ENCODE measurements at places on chromosomes 4 and X.

GRCh38 chr4:41934514-41934900, 722 bp upstream of the TMEM33 start:
- no peak for DNase-seq

DNA sequence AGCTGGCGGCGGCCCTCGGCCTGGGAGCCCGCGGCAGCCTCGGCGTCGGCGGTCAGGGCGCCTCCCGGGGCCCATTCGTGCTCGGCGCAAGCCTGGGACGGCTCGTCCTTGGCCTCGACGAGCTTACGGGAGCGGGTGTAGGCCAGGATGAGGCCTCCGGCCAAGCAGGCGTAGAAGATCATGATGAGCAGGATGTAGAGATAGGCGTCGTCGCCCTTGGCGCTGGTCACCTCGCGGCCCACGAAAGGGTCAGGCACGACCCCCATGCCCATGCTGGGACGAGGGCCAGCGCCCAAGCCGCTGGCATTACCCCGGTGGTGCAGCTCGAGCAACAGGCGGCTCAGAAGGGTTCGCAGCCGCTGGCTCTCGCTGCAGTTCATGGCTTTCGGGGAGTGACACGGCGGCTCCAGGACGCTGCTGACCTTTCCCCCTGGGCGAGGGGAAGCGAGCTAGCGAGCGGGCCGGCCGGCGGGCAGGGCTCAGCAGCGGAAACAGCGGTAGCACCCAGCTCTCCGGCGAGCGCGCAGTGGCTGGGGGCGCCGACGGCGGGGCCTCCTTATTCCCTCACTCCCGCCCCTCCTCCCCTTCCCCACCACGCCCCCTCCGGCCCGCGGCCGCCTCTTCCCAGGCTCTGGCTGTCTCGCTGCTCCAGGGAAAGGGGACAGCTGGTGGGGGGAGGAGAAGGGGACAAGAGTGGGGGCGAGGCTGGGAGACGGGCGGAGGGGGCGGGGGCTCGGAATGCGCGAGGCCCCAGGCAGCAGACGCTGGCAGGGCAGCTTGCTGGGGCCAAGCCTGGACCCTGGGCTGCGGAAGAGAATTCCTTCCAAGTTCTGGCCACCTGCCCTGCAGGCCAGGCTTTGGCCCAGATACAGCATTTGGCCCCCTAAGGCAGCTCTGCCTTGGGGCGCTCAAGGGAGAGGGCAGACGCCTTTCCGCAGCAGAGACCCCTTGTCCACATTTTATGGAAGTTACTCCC, at the start of gene KCNE5:
Gene KCNE5, minus strand, starts transcription at position 532 of the 976 bp plus-strand sequence. Its CDS starts 152 bp downstream, at position 380.
- no peak for DNase-seq

DNA sequence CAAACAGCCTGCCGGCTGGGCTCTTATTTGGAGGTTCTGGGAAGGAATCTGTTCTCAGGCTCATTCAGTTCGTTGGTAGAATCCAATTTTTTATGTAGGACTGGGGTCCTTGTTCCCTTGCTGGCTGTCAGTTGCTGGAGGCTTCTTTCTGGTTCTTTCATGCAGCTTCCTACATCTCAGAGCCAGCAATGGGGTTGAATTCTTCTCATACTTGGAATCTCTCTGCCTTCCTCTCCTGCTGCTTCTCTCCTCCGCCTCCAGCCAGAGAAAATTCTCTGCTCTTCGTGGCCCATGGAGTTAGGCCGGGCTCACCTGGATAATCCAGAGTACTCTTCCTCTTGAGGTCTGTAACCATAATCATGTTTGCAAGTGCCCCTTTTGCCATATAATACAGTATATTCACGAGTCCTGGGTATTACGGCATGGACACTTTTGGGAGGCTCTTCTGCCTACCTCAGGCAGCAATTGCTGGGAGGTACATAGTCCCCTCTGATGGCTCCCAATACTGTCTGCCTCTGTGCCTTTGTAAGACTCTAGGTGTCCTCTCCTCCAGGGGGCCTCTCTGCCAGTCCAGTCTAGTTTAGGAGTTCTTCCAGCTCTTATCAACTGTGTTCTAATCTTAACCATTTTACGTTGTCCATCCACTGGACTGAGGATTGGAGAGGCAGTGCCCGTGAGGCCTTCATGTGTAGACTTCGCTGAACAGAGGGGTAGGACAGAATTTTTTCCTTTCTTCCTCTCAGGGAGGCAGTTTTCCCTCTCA, 2.2 kb downstream of the TRMT44 start:
- DNase-seq: no peak

- DNase-seq: no peak
Observed at GRCh38 chr4:5416637-5417036, 291.7 kb downstream of the EVC2 start.

DNA sequence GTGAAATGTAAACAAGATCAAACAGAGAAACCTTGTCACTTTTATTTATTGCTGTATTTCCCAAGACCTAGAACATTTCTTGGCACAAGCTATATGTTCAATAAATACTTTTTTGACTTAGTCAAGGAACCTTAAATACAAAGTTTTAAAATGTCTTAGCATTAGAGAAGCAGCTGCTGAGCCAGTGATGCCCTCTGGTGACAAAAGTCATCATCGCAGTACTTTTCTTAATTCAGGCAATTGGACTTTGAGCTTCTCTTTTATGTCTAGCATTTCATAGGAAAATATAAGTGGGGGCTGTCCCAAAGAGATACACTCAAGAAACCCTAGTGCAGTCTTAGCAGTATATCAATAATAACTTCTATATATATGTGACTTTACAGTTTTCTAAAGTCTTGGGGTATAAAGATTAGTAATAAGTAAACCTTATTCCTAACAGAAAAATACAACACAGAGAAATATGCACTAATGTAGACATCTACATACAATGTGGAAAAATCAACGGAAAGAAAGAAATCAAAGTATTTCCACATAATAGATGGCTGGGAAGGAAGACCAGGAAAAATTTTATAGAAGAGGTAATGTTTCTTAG, 118.4 kb downstream of the DTHD1 start:
- peak; percentile 40 for DNase-seq

GRCh38 chr4:26031704-26032103, 117.7 kb downstream of the SMIM20 start:
- no peak for DNase-seq

GRCh38 chr4:95546866-95547714, 1.7 kb downstream of the UNC5C start:
- no peak for DNase-seq

GRCh38 chrX:136353526-136354093, 52.8 kb downstream of the ADGRG4 start:
- DNase-seq: no peak

DNA sequence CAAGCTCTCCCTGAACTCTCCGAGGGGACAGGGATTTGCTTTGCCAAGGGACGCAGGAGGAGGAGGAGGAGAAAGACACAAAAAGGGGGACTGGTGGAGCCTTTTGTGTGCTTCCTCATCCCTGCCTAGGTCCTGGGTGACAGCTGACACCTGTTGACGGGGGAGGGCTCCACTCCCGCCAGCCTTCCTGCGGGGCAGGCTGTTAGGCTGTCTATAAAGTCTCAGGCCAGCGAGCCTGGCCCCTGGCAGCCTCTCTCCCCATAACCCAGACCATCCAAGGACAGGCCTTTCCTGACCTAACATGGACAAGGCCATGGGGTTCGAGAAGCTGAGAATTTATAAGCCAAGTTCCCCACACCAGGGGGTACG, 832 bp upstream of the EVC2 start:
- no peak for DNase-seq

- no peak for DNase-seq
Observed at GRCh38 chrX:679291-679979, 48.8 kb downstream of the SHOX start.

GRCh38 chrX:131840799-131841495, 182.2 kb upstream of the STK26 start:
- DNase-seq: no peak

- DNase-seq: no peak
Observed at GRCh38 chr4:128528793-128529553, 241.4 kb upstream of the PGRMC2 start.

DNA sequence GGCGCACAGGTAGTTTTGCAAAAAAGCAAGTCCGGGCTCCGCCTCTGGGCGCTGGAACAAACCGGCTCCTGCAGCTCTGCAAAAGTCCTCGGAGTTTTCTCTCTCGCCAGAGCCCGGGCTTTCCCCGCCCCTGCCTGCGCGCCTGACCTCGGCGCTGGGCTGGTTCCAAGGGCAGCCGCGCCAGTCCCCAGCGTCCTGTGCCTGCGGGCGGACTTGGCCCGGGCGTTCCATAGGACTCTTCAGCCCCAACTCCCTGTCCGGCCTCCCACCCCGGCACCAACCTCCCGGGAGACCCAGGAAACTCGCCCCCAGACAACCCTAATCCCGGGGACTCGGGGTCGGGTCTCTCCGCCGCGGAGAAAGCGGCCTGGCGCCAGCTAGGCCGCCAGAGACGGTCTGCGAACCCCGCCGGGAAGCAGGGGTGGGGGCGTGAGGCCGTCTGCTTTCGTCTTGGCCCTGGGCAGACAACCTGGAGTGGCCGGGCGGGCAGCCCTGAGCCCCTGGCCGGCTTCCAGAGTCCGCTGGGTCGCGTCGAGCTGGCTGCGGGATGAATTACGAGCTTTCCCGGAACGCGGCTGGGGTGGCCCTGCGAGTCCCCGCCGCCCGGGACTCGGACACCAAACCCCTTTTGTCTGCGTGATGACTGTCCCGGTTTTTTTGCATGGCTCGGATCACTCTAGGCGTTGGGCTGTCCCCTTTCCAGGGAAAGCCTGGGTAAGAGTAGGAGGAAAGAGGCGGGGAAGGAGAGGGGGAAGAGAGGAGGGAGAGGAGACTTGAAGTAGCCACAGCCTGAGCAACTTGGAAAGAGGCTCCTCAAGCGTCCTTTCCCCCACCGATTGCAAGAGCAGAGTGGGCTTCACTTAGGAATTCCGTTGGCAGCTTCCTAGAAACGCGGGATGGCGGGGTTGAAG, 916 bp downstream of the MXRA5 start:
- no peak for DNase-seq

- DNase-seq: no peak
Observed at GRCh38 chr4:23888421-23889319, 1.2 kb downstream of the PPARGC1A start.

DNA sequence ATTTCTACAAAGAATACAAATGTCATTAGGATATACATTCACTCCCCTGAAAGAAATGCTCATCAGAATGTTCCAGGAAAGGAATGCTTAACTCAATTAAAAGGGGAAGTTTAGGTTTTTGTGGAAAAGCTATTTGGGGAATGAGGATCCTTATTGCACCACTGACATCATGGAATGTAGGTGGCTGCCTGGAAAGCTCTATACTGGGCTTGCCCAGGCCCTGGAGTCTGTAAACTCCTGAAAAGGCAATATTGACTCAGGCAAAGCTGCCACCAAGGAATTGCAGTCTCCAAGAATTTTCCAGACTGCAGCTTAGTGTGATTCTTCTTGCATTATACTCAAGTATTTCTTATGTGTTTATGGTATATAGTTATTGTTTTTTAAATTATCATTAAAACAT, 15.7 kb downstream of the DAPP1 start:
- DNase-seq: no peak

- DNase-seq: no peak
Observed at GRCh38 chrX:107484002-107484726, 34.7 kb downstream of the FRMPD3 start.

DNA sequence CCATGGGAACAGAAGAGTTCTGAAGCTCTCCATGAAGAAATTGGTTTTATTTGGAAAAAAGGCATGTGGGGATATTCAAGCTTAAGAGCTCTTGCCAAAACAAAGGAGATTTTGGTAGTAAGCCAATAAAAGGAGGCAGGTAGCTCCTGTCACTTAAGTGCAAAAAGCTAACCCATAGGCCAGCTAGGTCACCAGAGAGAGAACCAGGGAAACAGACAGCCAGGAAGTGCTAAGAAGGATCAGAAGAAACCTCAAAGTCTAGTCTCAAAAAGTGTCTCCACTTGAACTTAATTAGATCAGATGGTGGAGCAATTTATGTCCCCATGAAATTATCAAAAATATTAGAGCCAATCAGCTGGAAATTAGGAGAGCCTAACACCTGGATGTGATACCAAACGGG, 49.2 kb downstream of the CD40LG start:
- DNase-seq: no peak

GRCh38 chr4:111943796-111944203, 201.5 kb upstream of the FAM241A start:
- DNase-seq: no peak

GRCh38 chr4:113435893-113436292, 325.6 kb downstream of the CAMK2D start:
- no peak for DNase-seq

- DNase-seq: no peak
Observed at GRCh38 chr4:177487977-177488376, 45.7 kb upstream of the AGA start.

GRCh38 chr4:41880840-41881831, 54.1 kb upstream of the TMEM33 start:
- DNase-seq: no peak

DNA sequence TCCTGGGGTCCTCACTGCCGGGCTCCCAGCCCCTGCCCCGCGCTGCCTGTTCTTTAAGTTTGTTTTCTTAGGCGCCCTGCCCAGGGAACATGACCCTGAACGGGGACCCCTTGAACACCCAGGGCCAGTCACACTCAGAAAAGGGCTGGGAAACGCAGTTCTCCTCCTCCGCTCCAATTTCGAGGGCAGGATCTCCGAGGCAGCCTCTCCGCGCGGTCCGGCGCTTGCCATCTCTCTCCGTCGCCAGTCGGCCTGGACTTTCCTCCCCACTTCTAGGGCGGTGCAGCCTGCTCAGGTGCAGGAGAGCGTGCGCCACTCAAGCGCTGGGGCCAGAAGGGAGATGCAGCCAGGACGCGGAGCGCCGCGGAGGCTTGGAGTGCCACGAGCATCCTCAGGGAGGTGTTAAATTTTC, 9.9 kb downstream of the PRDM8 start:
- DNase-seq: no peak

DNA sequence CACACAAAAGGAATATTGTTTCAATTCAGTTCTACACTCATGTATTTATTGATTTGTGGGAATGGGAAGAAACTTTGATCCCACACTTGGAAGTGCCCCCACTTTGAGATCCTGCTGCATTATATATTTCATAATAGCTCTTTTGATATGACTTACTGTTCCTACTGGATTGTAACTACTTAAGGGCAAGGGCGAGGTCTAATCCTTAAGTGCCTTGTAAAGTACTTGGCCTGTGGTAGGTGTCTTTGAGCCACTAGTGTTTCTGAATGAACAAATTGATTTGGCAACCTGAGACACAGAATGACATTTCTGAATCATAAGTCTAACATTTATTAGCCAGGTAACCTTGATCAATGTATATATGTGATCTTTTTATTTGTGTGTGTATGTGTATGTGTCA, 767.2 kb downstream of the RAB28 start:
- DNase-seq: no peak

DNA sequence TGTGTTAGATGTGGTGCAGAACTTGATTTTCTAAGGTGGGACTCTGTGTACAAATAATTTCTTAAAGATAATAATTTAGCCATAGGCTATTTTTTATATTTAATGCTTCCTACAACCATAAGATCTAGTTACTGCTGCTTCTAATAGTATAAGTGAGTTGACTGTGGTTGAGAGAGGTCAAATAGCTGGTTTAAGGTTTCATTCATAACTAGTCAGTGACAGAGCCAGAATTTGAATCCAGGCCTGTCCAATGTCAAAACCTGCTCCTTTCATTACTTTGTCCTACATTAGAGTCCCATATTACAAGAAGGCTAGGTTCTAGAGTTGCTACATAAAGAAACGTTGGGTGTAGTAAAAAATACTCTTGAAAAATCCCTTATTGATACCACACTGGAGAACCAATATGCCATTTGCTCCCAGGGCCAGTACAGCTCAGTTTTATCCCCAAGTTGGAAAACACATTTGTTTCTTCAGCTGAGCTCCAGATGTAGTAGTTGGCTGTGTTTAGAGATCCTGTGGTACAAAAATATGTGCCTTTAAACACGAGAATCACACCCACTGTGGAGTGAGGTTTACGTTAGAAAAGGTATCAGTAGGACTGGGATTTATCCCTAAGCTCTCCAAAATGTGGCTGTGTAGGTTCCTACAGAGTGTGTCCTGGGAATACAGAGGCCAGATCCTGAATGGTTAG, 84.3 kb downstream of the REPS2 start:
- no peak for DNase-seq

Data from effector CD4-positive, alpha-beta T cell (primary cell).